ENCODE measurements at places on chromosomes 1 and 21. TPM values are rescaled to one million over a fixed set of nuclear protein-coding genes. Genes with fewer than 3 reads are reported as not detected.

The E2F2 gene
- total RNA-seq, result not detected

The CD247 gene
- 0.34 TPM for total RNA-seq

The TRPM2 gene
- total RNA-seq, result 7.0 TPM

The SMYD2 gene
- total RNA-seq, result 16.9 TPM

The C1orf21 gene
- 46.1 TPM for total RNA-seq

The GPR25 gene
- not detected for total RNA-seq

The TEX50 gene
- not detected for total RNA-seq

The C1QTNF12 gene
- total RNA-seq, result 3.3 TPM

The NIBAN1 gene
- 7.5 TPM for total RNA-seq

The CD1E gene
- total RNA-seq, result not detected
